ENCODE measurements at places on chromosomes 1 and 21.

GRCh38 chr1:8302081-8302956 is 15.6 kb upstream of the SLC45A1 start:
- no peak for DNase-seq

GRCh38 chr21:16624479-16625118 is 888.2 kb upstream of the CXADR start:
- no peak for DNase-seq

GRCh38 chr21:26852423-26852822 is 7.2 kb upstream of the ADAMTS1 start:
- no peak for DNase-seq

DNA sequence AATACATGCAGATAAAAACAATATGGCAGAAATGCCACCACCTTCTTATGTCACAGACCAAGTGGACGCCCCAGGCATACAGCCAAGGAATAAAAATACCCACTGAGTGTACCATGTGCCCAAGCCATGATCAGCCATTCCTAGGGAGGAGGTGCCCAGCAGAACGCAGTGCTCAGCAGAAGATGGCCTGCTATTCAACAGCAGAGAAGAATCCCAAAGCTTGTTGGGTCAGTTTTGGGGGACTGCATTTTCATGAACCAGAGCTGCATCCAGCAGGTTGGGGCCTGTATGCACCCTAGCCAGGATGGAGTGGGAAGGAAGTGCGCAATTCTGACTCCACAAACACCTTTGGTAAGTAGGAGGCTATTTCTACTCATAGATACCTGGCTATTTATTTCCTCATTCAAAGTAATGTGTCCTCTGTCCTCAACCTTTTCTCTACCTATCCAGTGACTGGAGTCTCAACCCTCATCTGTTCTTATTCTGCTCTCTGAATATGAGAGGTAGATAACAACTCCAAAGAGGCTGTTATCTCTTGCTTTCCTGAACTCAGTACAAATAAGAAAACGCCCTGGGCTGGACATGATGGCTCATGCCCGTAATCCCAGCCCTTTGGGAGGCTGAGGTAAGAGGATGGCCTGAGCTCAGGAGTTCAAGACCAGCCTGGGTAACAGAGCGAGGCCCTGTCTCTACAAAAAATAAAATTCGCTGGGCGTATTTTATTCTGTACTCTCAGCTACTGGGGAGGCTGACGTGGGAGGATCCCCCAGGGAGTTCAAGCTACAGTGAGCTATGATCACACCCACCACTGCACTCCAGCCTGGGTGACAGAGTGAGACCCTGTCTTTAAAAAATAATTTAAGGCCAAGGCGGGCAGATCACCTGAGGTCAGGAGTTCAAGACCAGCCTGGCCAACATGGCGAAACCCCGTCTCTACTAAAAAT is 2.5 kb upstream of the PLEKHM2 start:
- no peak for DNase-seq

- no peak for DNase-seq
These were observed 90.9 kb downstream of the IER5 start for GRCh38 chr1:181179279-181179986.

Data from stimulated activated CD4-positive, alpha-beta T cell treated with anti-CD3 and anti-CD28 coated beads, Interleukin-2, amount 100 ng/mL, for 24 hours (primary cell).